Thoracic aorta (tissue), 2 donors: ENCODE measurements at places on chromosomes 5 and 9. TPM values are rescaled to one million over a fixed set of nuclear protein-coding genes. Genes with fewer than 3 reads are reported as not detected.

CSF1R gene
- total RNA-seq, result 98.6 TPM

GRCh38 chr9:16293610-16294009, 576.9 kb downstream of the BNC2 start:
- no peak for DNase-seq
- H3K4me1 ChIP-seq, result peaks cover 10% of the 10 kb centered on the region
- no peak overlapping the region for H3K4me3 ChIP-seq
- no peaks in the 10 kb centered on the region for H3K27me3 ChIP-seq
- H3K36me3 ChIP-seq, result no peaks in the 10 kb centered on the region

GRCh38 chr5:165015547-165015946, 1510.1 kb downstream of the MAT2B start:
- no peaks in the 10 kb centered on the region for H3K4me1 ChIP-seq
- no peak overlapping the region for H3K4me3 ChIP-seq
- H3K36me3 ChIP-seq, result no peaks in the 10 kb centered on the region
- no peak overlapping the region for H3K27ac ChIP-seq
- no peak for DNase-seq
- no peaks in the 10 kb centered on the region for H3K27me3 ChIP-seq

DNA sequence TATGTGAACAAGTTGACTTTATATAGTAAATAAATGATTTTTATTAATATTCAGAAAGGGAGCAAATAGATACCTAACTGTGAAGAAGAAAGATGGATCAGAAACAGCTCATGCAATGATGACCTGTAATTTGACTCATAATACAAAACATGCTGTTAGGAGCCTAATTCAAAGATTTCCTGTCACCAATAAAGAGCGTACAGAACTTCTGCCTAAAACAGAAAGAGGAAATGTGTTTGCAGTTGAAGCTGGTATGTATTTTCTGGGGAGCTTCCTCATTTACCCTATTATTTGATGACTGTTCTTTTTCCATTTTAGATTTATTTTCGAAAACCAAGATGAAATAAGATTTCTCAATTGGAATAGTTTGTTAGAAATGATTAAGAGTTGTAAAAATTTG, 11.4 kb downstream of the YTHDC2 start:
- no peaks in the 10 kb centered on the region for H3K36me3 ChIP-seq
- no peak for DNase-seq
- peaks cover 2% of the 10 kb centered on the region for H3K4me1 ChIP-seq
- H3K4me3 ChIP-seq, result no peak overlapping the region
- H3K27ac ChIP-seq, result no peak overlapping the region
- no peaks in the 10 kb centered on the region for H3K27me3 ChIP-seq

PCDHGC5 gene
- total RNA-seq, result 5.7 TPM

GRCh38 chr9:104961701-104962359, 33.9 kb upstream of the ABCA1 start:
- no peak overlapping the region for H3K27ac ChIP-seq
- H3K4me1 ChIP-seq, result no peaks in the 10 kb centered on the region
- no peaks in the 10 kb centered on the region for H3K27me3 ChIP-seq
- no peaks in the 10 kb centered on the region for H3K36me3 ChIP-seq
- H3K4me3 ChIP-seq, result no peak overlapping the region

DNA sequence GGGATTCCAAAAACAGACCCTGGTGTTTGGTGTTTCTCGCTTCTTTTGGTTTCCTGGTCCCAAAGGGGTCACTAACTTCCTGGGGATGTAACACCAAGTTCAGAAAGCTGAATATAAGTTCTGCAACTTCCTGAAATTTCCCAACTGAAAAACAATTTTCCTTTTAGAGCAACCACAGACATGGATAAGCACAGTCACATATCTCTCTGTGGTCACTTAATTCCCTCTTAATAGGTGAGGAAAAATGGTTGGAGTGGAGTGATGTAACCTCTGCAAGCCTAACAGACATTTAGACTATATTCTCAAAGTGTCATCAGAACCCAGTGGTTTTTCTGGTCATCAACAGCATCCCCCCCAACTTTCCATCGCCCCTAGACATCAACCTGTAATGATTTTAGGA, 135.3 kb downstream of the PRELID2 start:
- H3K36me3 ChIP-seq, result no peaks in the 10 kb centered on the region
- DNase-seq, result no peak
- no peaks in the 10 kb centered on the region for H3K27me3 ChIP-seq
- no peak overlapping the region for H3K27ac ChIP-seq

DNA sequence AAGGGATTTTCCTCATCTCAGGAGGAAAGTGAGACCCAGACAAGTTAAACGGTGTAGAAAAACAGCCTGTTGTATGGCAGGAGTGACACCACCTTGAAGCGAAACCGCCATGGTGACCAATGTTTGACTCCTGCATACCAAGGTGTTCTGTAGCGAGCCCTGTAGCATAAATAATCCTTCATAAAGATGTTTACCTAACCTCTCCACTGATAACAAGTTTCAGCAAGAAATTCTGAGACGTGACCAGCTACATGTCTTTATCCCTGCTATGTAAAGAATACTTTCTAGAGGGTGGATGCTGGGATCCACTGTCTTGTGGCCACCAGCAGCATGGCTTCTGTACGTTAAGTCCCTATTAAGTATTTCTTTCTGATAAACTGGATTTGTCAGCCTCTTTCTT, 148.1 kb downstream of the MPDZ start:
- H3K36me3 ChIP-seq, result peaks cover 34% of the 10 kb centered on the region
- H3K4me3 ChIP-seq, result no peak overlapping the region
- H3K27me3 ChIP-seq, result no peaks in the 10 kb centered on the region

- H3K36me3 ChIP-seq, result no peaks in the 10 kb centered on the region
- H3K4me3 ChIP-seq, result no peak overlapping the region
- no peak overlapping the region for H3K27ac ChIP-seq
- no peaks in the 10 kb centered on the region for H3K4me1 ChIP-seq
- H3K27me3 ChIP-seq, result no peaks in the 10 kb centered on the region
Measured at GRCh38 chr9:138073408-138073807, 195.8 kb downstream of the CACNA1B start.

DNA sequence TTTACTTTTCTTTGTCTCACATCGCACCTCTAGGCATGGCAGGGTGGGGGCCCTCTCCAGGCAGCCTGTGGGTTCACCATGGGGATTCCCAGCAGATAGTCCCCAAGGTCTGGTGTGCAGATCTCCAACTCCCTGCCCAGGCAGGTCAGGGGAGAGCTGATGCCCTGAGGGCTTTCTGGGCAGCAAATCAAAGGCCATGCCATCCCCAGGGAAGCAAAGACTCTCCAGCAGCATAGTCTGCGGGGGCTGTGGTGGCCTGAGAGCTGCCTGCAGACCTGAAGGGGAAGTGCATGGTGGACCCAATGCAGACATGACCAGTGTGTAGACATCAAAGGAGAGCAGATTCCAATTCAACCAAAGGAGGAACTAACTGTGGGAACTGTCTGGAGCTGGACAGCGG, 7.7 kb downstream of the NEURL1B start:
- no peaks in the 10 kb centered on the region for H3K36me3 ChIP-seq
- no peak overlapping the region for H3K27ac ChIP-seq
- H3K4me1 ChIP-seq, result peaks cover 5% of the 10 kb centered on the region
- no peak for DNase-seq
- no peaks in the 10 kb centered on the region for H3K27me3 ChIP-seq

DNA sequence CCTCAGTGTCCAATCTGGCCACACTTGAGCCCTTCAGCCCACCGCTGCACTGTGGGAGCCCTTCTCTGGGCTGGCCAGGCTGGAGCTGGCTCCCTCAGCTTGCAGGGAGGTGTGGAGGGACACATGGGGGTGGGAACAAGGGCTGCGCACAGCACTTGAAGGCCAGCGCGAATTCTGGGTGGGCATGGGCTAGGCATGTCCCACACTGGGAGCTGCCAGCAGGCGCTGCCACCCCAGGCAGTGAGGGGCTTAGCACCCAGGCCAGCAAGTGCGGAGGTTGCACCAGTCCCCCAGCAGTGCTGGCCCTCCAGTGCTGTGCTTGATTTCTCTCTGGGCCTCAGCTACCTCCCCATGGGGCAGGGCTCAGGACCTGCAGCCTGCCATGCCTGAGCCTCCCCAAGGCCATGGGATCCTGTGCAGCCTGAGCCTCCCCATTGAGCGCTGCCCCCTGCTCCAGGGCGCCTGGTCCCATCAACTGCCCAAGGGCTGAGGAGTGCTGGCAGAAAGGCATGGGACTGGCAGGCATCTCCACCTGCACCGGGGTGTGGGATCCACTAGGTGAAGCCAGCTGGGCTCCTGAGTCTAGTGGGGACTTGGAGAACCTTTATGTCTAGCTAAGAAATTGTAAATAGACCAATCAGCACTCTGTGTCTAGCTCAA, 148.2 kb downstream of the EMB start:
- no peak for DNase-seq
- H3K27me3 ChIP-seq, result no peaks in the 10 kb centered on the region

SLC25A2 gene
- total RNA-seq, result 3.5 TPM

DNA sequence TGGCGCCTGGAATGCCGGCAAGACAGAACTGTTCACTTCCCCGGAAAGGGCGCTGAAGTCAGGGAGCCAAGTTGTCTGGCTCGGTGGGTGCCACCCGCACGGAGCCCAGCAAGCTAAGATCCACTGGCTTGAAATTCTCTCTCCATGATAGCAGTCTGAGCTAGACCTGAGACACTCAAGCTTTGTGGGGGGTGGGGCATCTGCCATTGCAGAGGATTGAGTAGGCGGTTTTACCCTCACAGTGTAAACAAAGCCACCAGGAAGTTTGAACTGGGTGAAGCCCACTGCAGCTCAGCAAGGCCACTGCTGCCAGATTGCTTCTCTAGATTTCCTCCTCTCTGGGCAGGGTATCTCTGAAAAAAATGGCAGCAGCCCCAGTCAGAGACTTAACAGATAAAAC, 277.4 kb downstream of the SLCO4C1 start:
- no peak overlapping the region for H3K4me3 ChIP-seq
- H3K27ac ChIP-seq, result no peak overlapping the region
- no peaks in the 10 kb centered on the region for H3K27me3 ChIP-seq
- H3K36me3 ChIP-seq, result no peaks in the 10 kb centered on the region
- DNase-seq, result no peak

SLCO6A1 gene
- not detected for total RNA-seq

DNA sequence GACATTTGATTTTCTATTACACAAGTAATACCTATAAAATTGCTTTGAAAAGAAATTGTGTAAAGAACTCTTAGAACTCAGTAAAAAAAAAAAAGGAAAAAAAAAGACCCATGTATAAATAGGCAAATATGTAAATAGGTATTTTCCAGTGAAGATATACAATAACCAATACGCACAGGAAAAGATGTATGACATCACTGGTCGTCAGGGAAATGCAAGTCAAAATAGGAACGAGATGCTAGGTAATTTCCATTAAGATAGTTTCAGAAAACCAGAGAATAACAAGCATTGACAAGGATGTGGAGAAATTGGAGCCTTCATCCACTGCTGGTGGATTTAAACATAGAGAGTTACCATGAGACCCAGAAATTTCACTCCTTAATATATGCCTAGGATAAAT, 708.8 kb downstream of the MTRR start:
- no peaks in the 10 kb centered on the region for H3K27me3 ChIP-seq
- H3K36me3 ChIP-seq, result no peaks in the 10 kb centered on the region
- no peak for DNase-seq
- H3K27ac ChIP-seq, result no peak overlapping the region

GNA14 gene
- 8.4 TPM for total RNA-seq

DNA sequence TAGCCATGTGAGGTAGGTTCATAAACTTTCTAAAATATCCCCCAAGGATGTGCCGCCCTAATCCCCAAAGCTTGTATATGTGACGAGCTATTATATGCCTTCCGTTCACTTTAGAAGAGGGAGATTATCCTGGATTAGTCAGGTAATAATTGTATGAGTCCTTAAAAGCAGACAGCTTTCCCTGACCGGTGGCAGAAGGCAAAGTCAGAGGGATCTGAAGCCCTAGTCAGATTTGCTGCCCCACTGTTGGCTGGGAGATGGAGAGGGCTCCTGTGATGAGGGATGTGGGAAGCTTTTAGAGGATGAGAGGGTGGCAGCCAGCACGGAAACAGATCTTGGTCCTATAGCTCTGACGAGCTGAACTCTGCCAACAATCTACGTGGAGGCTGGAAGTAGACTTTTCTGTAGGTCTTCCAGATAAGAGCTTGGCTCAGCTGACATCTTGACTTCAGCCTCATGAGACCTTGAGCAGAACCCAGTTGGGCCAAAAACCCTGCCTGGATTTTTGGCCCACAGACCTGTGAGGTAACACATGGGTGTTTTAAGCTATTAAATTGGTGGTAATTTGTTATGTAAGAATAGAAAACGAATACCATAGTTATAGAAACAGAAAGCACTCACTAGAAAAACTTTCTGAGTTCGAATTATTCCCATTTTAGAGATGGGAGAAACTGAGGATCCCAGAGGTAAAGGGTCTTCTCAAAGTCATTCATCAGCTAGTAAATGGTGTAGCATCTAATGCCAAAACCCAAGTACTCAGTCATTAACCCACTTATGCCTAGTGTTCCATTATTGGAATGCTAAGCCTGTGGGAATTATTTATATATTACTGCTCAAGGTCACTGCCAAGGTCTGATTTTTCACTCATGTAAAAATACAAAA, 48.9 kb downstream of the SH3PXD2B start:
- peaks cover 22% of the 10 kb centered on the region for H3K4me1 ChIP-seq
- H3K27me3 ChIP-seq, result no peaks in the 10 kb centered on the region
- no peak overlapping the region for H3K27ac ChIP-seq
- H3K36me3 ChIP-seq, result peaks cover 4% of the 10 kb centered on the region

DNA sequence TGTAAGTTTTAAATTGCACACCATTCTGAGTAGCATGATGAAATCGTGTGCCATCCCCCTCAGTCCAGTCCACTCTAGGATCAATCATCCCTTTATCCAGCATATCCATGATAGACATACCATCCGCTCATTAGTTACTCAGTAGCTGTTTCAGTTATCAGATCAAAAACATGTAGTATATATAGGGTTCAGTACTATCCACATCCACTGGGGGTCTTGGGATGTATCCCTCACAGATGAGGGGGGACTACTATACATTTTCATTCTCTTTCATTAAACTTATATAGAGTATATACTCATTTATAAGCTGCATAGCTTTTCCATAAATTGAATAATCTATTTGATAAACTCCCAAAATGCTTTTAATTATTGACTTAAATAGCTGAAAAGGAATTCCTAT, 67.6 kb downstream of the MEIKIN start:
- no peak overlapping the region for H3K27ac ChIP-seq
- H3K4me3 ChIP-seq, result no peak overlapping the region
- no peaks in the 10 kb centered on the region for H3K27me3 ChIP-seq
- no peak for DNase-seq

- H3K36me3 ChIP-seq, result peaks cover 32% of the 10 kb centered on the region
- H3K27ac ChIP-seq, result peak overlapping the region; percentile 86
- H3K4me3 ChIP-seq, result peak overlapping the region; percentile 88
- no peaks in the 10 kb centered on the region for H3K27me3 ChIP-seq
Measured at GRCh38 chr5:179795863-179796833, 2.4 kb downstream of the LTC4S start.

- no peak overlapping the region for H3K4me3 ChIP-seq
- peaks cover 3% of the 10 kb centered on the region for H3K4me1 ChIP-seq
- H3K27ac ChIP-seq, result no peak overlapping the region
- H3K27me3 ChIP-seq, result no peaks in the 10 kb centered on the region
- H3K36me3 ChIP-seq, result no peaks in the 10 kb centered on the region
- DNase-seq, result no peak
Measured at GRCh38 chr5:9365512-9365911, 180.4 kb downstream of the SEMA5A start.

GRCh38 chr5:126301056-126301455, 122.2 kb upstream of the GRAMD2B start:
- no peak overlapping the region for H3K27ac ChIP-seq
- H3K27me3 ChIP-seq, result no peaks in the 10 kb centered on the region
- no peaks in the 10 kb centered on the region for H3K36me3 ChIP-seq
- DNase-seq, result no peak
- H3K4me3 ChIP-seq, result no peak overlapping the region

TAS2R1 gene
- total RNA-seq, result not detected
